ENCODE measurements at places on chromosomes 1 and 21.

- no peak for DNase-seq
These were observed 103.2 kb upstream of the DYNLT5 start for GRCh38 chr1:66648901-66649595.

DNA sequence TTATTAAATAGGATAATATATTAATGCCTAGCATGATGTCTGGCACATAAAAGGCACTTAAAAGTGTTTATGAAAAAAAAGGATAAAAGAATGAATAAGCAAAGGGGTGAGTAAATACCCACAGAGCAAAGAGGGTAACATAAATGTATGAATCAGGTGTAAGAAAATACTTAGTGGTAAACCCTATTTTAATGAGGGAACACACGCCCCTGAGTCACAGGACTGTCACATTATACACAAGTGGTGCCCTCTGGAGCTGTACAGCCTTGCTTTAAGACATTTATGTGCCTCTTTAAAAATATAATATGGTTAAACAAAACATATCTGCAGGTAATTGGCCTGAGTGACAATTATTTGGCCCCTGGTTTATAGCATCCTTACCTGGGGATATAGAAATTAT lies 78.1 kb upstream of the PTBP2 start:
- no peak for DNase-seq

DNA sequence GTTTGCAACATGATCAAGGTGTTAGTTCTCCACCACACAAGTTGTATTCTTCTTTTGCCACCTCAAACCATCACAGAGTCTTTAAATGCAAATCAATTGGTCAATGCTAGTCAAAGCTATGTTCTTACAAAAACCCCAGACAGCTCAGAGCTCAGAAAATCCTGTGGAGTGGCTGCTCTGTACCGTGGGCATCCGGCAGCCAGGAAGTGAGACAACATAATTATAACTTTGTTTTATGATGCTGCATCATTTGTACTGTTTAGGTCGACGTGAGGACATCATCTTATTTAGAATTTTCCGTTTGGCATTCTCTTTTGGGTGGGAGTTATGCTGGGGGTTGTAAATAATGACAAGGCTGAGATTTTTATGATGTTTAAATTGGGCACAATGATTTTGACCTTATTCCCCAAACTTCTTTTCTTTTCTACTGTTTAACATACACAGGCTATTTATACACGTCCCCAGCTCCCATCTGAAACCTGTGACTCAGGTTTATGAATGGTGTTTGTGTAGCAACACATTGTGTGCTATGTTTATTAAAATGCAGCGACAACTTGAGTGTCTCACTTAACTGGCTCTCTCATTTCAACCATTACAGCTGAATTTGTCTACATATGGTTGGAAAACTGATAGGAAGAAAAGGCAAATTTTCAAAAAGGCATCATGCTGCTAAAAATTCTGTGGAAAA lies 124.0 kb downstream of the CNIH3 start:
- no peak for DNase-seq

- no peak for DNase-seq
These were observed 24.8 kb downstream of the FBXO2 start for GRCh38 chr1:11629184-11630016.

- DNase-seq, result no peak
These were observed 141.3 kb downstream of the SPATA46 start for GRCh38 chr1:162235241-162235800.
